ENCODE measurements at places on chromosomes 7 and 10.
A peak's percentile ranks its signal among the peaks of the same experiment; 100 is the strongest.

DNA sequence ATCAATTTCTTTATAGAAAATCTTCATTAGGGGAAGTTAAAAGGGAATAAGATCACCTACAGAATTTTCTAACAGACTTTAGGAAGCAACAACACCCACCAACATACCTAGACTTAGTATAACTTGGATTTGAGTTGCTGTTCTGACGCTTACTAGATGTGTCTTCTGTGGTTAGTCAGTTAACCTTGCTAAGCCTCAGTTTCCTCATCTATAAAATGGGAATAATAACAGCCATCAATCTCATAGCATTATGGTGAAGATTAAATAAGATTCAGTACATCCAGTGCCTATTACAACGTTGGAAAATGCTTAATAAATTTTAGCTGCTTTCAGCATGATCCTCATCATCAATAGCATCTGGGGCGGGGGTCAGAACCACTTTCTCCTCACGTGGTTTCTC lies 106.2 kb downstream of the SORBS1 start:
- no peak for DNase-seq

- DNase-seq, result no peak
These were observed 1612.4 kb upstream of the LRRTM3 start for GRCh38 chr10:65313406-65313805.

DNA sequence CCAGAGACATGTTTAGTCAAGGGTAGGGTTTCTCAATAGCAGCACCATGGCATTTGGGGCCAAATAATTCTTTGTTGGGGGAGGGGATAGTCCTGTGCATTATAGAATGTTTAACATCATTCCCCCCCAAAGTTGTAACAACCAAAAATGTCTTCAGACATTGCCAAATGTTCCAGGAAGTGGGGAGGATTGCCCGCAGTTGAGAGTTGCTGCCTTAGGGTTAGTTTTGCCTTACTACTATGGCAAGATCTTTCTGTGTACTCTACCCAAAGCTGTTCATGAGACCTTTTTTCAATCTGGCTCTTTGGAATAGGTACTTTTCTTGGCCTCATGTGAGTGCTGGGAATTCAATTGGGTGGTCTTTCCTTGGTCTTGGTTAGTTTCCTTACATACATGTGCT lies 34.1 kb downstream of the SAMD8 start:
- DNase-seq, result no peak

DNA sequence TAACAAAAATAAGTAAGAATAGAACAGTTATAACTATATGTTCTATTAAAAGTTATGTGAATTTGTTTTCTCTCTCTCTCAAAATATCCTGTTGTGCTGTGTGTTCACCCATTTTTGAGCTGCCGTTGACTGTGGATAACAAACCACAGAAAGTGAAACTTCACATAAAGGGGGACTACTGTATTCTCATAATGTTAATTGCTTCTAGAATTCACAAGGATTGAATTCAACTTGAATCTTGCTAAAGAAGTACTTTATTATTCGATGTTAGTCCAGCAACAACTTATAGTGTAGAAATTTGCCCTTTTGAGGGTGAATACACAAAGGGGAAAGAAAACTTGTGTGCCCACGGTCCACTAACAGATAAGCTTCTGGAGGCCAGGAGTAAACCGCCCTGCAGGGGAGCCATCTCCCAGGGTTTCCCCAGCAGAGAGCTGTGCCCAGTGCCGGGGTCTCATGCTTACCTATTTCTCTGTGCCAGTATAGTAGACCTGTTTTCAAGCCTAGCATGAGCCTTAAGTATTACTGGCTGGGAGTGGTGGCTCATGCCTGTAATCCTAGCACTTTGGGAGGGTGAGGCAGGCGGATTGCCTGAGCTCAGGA lies 87.1 kb downstream of the KAT6B start:
- DNase-seq, result no peak

DNA sequence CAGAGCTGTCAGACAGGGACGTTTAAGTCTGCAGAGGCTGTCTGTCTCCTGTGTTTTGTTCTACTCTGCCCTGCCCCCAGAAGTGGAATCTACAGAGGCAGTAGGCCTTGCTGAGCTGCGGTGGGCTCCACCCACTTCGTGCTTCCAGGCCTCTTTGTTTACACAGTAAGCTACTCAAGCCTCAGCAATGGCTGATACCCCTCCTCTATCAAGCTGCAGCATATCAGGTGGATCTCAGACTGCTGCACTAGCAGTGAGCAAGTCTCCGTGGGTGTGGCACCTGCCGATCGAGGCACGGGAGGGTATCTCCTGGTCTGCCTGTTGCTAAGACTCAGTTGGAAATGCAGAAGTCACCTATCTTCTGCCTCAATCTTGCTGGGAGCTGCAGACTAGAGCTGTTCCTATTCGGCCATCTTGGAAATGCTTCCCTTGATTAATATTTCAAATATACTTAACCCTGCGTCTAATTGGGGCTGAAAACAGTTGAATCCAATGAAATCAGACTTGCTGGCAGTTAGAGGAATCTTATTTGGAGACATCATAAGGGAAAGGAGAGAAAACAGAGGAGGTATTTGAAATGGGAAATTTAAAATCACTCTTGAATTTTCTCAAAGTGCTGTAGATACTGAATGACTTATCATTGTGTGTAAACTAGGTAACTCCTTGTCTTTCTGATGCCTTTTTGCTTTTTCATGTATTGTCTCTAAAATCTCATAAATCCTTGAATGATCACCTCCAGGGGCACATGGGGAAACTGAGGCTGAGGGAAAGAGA lies 13.8 kb upstream of the CYP3A5 start:
- DNase-seq, result peak; percentile 4

DNA sequence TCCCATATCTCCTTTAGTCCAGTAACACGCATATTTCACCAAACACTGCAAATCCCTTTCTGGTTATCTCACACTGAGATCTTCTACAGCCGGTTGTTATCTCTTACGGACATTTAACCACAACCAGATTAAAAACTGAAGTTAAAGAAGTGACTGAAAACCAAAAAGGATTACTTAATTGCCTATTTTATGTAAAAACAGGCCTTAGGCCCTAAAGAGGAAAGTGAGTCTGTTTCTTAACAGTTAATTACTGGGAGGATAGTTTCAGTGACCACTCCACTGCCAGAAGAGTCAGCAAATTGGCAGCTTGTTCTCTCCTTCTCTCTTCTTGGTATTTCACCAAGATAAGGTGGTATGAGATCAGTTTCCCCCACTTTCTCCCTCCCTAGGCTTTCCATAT lies 161.9 kb upstream of the MEOX2 start:
- DNase-seq, result no peak

DNA sequence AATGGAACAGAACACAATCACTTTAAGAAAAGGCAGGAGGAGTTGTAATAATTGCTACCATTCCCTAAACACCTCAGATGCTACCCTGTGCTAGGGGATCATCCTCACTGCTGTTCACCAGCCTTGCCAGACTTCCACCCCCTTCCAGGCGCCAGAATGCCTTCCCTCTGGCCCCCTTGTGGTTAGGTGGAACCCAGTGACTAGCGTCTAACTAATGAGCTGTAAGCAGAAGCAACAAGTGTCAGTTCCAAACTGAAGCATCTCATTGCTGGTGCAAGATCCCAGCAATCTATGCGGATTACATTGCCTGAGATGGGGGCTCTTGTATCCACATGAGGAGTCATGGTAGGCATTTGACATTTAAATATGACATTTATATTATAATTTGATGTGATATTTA lies 86.6 kb downstream of the FRMD4A start:
- DNase-seq, result no peak

GRCh38 chr7:44309271-44310091 lies 15.9 kb downstream of the CAMK2B start:
- peak; percentile 70 for DNase-seq

GRCh38 chr10:133230044-133230361 lies at the start of gene UTF1:
Gene UTF1, plus strand, starts transcription at chr10:133230217. Its CDS starts 72 bp downstream, at chr10:133230289.
- no peak for DNase-seq

DNA sequence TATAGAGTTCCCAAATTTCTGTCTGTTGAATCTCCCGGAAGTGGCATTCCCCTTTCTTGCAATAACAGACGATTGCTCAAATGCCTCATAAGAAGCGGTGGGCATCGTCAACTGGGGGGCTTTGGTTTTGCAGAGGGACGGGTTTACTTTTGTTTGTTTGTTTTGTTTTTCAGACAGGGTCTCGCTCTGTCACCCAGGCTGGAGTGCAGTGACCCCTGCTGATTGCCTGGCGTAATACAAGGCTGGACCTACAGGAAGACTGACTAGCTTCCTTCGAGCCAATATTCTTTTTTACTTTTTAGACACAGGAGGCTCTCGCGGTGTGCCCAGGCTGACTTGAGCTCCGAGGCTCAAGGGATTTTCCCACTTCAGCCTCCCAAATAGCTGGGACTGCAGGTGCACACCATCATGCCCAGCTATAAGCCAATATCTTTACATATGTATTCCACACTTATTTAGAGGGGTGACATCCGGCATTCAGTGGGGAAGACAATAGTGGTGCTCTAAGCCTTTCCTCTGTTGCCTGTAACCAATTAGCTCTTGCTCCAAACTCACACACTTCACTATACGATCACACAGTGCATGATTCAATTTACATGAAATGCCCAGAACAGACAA lies 58.1 kb downstream of the FHIP2A start:
- no peak for DNase-seq

- DNase-seq, result no peak
These were observed 6.0 kb upstream of the PON1 start for GRCh38 chr7:95330204-95330960.

DNA sequence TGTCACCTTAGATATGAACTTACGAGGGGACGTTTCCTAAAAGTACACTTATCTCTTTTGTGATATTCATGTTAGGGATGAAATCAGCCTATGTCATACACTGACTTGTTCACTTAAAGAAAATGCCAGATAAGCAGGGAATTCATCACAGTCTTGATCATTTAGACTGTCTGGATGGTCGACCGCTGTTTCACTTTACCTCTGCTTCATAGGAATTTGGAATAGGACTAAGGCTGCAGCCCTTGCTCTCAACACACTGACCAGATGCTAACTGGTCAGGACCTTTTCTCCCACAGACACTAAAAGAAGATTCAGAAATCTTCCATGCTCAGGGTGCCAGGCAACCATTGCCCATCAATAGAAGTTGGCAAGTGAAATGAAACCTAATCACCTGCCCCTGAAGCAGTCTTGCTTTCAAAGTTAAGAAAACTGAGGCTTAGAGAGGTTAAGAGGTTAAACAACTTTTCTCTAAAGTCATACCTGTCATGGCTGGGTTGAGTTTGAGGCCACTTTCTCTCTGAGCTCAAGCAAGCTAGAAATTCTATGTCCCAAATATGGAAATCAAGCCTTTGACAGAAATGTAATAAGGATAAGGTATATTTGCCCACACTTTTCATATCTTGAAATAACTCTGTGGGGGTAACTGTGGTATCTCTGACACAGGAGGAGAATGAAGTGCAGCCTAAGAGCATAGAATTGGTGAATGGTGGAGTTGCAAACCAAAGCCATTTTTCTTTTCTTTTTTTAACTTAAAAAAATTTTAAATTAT lies 77.1 kb downstream of the MAP3K8 start:
- DNase-seq, result no peak

DNA sequence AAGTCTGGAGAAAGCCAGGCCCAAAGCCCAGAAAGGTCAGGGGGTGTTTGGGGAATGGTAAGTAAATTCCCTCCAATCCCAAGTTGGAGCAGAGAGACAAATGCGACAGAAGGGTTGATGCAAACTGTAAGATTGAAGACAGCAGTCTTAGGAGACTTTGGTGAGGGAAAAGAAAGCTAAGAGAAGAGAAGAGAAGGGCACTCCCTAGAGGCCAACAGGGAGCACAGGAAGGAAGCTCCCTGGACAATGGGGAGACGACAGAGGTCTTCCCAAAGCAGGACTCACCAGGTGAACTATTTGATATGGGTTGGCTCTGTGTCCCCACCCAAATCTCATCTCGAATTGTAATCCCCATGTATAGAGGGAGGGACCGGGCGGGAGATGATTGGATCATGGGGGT lies 151.5 kb downstream of the KIF20B start:
- DNase-seq, result no peak
